Effector CD8-positive, alpha-beta T cell (primary cell): ENCODE measurements at places on chromosomes 2 and 18.

DNA sequence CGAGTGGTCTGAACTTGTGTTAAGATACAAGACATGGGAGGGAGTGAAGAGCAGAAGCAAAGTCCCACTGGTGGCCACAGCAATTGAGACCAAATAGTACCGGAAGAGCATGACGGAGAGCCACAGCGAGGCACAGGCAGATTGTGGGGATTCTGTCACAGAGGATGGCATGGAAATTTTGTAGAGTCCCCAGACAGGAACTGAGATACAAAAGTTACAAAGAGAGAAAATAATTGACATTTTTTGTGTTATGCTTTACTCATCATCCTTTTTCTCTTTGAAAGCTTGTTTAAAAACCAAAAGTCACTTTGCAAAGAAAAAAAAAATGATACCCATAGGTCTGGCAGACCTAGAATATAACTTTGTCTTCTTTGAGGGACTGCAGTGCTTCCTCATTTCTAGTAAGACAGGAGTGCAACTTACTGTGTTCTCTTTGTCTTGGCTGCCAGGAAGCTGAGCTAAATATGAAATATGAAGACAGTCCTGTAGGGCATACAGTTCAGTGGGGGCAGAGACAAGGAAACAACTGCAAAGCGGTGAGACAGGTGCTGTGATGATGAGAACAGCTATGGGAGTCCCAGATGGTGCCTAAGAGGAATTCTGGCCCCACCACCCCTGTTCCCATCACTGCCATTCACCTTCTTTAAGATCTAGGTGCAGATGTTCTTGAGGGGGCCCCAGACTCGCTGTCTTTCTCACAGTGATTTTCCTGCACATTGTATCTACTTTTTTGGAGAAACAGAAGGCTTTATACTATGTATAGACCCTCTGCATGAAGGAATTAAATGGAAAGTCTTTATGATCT, 5.2 kb downstream of the ARHGAP25 start:
- DNase-seq, result no peak

DNA sequence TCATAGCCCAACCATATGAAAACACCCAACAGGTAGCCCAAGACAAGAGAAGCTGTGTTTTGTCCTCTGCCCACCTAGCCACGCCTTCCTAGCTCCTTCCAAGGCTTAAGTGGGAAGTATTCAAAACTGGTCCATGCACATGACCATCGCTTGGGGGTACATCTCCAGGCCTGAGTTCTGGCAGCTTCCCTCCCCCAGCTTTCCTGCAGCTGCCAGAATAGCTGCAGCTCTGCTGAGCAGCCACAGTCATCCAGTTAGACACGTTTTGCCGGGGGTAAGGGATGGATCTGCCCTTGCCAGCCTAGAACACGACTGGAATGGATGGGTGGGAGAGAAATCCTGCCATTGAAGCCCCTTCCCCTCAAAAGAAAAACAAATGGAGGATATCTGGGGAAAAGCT, 166.8 kb downstream of the NRP2 start:
- DNase-seq, result no peak

DNA sequence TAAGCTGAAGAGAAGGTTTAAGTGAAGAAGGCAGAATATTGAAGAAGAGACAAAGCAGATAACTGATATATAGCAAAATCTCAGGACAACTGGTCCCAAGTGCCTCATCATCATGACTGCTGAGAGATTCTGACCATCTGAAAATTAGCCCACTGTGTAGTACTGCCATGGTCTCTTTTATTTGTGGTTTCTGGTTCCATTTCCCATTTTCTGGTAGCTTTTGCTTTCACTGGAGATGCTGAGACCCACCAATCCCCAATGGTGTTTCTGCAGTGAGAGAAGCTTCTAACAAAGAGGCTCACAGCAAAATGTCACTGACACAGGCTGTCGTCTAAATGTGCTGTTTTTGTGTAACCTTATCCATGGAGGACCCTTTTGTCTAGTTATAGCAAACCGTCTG, 79.5 kb downstream of the TMEM163 start:
- no peak for DNase-seq

DNA sequence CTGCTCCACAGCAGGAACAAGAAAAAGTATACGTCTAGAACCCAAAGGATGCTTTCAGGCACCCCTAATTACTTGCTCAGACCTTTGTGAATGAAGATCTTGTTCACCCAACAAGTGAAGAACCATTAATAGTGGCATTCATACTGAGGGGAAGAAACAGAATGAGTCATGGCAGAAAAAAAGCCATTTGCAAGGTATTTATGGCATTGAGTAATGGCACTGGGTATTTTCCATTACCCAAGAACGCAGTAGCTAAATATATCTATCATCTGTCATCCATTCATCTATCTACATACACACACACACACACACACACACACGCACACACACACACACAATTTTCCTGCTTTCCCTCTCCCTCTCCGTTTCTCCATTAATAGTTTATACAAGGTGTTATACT, 56.4 kb upstream of the XIRP2 start:
- no peak for DNase-seq

DNA sequence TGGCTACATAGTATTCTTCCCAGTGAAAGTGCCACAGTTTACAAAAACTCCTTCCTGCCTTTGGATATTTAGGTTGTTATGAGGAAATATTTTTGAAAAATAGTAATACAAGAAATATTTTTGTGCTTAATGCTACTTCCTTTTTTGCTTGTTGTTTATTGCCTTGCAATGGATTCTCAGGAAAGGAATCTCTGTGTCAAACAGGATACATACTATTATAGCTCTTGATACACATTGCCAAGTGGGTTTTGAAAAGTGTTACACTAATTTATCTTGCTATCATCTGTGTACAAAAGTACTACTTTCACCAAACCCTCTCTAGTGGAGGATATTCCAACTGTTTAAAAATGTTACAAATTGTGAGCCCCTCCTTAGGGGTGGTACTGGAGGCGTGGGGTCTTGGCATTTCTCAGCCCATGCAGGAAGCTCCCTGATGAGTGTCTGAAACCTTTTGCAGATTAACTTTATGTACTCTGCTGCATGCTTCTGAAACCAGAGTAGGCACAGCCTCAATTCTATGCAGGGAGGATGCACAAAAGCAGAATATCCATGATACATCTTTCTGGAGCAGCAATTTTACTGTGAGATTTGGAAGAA, 54.5 kb downstream of the EVA1A start:
- DNase-seq, result no peak

GRCh38 chr2:67631483-67631882, 234.3 kb downstream of the ETAA1 start:
- DNase-seq, result no peak

DNA sequence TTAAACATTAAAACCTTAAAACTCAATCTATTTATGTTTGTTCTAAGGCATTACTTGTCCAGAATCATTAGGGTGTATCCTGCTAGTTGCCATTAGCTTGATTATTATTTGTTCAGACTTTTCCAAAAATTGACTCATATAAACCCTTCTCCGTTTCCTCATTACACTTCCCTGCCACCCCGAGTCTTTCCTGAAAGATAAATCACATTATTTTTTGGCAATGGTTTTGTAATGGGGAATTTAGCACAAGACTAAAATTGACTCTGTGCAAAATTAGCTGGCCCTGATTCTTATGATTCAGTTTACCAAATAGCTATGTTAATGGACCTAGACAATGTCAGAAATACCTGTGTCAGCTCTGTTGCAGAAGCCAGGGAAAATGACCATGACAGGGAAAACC, 112.2 kb upstream of the NT5C1B start:
- no peak for DNase-seq

GRCh38 chr18:45408218-45408617, 207.1 kb upstream of the SLC14A2 start:
- DNase-seq, result no peak

DNA sequence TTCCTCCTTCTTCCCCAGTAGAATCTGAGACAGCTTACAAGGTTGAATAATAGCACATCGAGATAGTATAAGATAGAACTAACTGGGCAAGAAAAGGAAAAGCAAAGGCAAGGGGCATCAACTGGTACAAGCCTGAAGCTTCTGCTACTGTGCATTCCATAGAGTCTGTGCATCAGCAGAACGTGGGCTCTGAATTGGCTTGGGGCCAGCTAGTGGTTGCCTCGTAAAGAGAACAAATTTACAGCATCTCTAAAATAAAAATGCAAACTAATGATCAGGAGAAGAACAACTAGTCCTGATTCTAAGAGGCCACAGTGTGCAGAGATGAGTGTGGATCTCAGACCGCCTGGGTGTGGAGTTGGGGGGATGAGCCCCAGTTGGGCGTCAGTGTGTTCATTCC, 36.6 kb downstream of the UPP2 start:
- DNase-seq, result no peak

- no peak for DNase-seq
These were observed 160 bp downstream of the SPTBN1 start for GRCh38 chr2:54456362-54456611.

DNA sequence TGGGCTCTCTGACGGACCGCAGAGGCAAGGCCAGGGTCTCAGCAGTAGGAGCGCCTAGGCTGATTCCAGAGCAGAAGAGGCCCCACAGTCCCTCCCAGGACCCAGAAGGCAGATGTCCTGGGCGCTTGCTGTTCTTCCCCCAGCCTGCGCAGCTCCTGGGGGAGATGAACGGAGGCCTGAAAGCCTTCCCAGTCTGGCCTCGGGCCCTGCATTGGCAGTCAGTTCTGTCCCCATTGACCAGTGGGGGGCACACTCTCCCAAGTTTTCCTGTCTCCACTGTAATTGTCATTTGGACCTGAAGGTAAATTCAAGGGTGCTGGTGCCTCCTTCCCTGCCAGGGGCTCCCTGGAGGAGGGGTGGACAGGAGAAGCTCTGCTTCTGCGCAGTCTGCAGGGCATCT, 345.7 kb downstream of the CYP26B1 start:
- no peak for DNase-seq

- no peak for DNase-seq
These were observed 15.9 kb upstream of the SEC11C start for GRCh38 chr18:59123588-59124369.

DNA sequence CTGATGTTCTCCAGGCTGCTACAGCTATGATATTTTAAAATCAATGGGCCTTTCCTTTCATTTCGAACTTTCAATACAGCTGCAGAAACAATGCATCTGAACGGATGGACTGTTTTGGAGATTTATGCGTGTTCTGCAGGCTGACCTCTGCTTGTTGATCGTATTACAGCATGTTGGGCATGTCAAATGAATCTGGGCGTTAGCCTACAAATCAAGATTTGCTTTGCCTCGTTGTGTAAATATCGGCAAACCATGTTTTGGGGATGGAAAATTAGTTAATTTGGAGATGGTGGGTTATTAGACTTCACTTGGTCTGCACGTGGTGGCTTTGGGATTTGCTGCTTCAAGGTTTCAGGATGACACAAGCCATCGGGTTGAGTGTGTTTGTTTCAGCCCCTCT, 129.3 kb downstream of the AGAP1 start:
- DNase-seq, result no peak

GRCh38 chr2:39881494-39881893, 102.4 kb upstream of the THUMPD2 start:
- DNase-seq, result no peak

DNA sequence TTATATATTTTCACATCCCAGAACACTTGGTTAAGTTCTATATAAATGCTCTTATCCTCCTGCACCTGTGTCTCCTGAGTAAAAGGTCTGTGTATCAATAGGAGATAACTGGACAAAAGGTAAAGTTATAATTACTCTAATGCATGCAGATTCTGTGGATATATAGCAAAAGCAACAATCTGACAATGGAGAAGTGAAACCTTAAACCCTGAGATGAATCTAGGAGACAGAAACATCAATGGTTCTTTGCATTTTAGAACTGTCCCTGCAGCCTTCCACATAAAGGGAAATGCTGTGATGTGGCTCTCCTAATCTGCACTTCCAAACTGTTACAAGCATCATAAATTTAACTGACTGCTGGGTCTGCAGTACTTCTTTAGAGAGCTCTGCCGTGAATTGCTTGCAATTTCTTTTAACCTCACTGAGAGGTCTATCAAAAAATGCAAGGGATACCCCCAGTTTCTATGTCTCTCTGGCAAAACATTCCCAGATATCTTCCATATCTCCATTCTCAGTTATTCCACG, 42.8 kb upstream of the FSIP2 start:
- no peak for DNase-seq

GRCh38 chr18:40013001-40013609, 1941.9 kb upstream of the PIK3C3 start:
- no peak for DNase-seq

DNA sequence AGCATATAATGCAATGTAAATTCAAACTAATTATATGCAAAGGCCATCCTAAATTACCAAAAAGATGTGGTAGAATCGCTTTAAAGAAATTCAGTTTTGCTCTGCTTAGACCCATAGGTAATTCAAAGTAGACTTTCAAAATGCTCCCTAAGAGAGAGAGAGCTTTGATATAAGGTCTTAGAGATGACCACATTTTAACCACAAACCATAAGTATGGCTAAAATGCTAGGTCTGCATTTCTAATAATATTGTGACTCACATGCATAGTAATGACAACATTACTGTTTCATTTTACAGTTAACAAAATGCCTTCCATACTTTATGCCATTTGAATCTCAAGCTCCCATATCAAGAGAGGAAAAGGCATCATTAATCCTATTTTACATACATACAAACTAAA, 144.5 kb downstream of the RAD51AP2 start:
- no peak for DNase-seq

- DNase-seq, result no peak
These were observed 51.0 kb upstream of the EML4 start for GRCh38 chr2:42117923-42118753.

DNA sequence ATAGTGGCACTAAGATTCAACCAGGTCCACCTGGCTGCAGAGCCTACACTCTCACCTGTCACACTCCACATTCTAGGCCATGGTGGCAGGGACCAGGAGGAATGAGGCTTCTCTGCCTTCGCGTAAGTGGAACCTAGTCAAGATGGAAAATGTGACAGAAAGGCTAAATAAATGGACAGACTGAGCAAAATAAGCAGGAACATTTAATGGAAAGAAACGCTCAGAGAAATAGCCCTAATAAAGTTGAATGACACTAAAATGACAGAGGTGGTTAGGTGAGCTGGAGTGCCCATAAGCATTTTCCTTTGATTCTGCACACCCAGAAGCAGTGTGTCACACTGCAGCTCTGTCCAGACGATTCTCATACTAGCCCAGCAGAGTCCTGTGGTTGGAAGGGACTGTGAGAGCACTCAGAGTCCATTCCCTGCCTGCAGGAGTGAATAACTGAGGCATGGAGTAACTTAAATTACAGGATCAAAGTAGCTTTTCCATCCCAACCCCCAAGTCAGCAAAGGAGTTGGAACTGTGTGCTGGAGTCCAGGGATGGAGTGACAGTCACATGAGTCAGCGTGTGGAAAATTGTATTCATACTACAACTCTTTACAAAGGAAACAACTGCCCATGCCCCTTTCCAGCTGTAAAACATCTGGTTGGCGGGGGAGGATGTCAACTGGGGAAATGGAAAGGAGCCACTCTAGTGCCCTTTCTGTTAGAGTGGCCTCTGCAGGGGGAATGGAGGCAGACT, 105.4 kb upstream of the LGALSL start:
- no peak for DNase-seq

GRCh38 chr18:6776188-6776587, 46.7 kb downstream of the ARHGAP28 start:
- DNase-seq, result no peak

GRCh38 chr2:9165625-9166024, 41.0 kb upstream of the ASAP2 start:
- no peak for DNase-seq

- no peak for DNase-seq
These were observed 97.9 kb downstream of the SH3BP4 start for GRCh38 chr2:235049719-235050118.

- DNase-seq, result no peak
These were observed 102.9 kb downstream of the ETAA1 start for GRCh38 chr2:67499989-67500388.
